EH (cell line): ENCODE measurements at places on chromosomes 2 and 18.

DNA sequence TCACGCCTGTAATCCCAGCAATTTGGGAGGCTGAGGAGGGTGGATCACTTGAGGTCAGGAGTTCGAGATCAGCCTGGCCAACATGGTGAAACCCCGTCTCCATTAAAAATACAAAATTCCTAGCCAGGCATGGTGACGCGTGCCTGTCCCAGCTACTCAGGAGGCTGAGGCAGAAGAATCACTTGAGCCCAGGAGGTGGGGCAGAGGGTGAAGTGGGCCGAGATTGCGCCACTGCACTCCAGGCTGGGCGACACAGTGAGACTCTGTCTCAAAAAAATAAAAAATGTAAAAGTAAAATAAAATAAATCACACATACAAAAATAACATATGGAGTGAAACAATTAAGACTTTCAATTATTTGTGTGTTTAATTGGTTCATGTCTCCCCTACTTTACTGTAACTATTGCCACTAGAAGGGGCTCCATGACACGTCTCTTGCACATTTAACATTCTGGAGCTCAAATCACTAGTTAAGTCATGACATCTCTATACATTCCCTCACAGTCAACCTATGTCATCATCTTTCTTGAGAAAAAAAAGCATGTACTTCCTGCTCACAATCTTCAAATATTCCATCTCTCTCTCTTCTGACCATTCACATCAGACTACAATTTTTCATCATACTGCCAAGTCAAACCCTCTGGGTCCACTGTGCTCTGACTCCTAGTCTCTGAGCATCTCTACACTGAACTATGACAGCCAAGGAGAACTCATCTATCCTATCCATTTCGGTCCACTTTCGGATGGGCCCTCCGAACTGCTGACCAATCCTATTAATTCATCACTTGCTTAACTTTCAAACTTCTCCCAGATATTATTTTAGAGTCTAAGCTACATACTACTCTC, 6.7 kb downstream of the GFPT1 start:
- peak; percentile 25 for DNase-seq

DNA sequence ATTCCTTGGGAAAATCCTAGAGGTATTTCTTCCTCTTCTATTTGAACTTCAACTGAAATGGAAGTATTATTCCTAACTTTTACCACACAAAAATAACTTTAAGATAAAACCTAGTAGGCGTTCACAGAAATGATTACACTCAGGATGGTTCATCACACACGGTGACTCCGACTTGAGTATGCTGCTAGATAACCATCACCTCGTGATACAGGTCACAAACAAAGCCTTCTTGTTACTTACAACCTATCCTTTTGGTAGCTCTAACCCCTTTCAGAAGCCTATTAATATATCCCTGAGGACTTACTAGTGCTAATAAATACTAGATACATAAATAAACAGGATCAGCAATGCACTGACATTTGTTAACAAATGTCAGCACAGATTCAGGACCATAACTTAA, 101.0 kb upstream of the DNER start:
- DNase-seq, result no peak

DNA sequence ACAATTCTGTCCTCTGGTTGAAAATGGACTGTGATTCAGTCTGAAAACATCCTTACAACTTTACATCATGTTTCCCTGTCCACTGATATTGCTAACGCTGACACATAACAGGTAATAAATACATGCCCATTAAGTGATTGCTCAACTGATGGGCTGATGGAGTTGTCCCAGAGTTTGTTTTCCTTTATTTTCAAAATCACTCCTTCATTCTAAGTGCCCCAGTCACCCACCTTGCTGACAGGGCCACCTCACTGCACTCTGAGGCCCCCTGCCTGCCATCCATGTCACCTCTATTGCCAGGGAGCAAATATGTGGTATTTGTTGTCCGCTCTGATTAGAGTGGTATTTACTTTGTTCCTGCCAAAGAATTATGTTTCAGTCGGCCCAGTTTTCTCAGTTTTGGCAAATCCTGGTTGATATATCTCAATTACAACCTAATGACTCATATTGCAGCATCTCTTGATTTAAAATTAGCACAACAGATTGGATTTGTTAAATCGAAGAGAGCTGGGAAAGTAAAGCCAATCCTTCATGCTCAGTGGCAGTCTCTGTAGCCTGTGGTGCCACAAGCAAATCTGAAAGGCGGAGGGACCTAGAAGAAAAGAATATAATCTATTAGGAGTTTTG, 105.1 kb downstream of the RDH14 start:
- DNase-seq, result peak; percentile 86

DNA sequence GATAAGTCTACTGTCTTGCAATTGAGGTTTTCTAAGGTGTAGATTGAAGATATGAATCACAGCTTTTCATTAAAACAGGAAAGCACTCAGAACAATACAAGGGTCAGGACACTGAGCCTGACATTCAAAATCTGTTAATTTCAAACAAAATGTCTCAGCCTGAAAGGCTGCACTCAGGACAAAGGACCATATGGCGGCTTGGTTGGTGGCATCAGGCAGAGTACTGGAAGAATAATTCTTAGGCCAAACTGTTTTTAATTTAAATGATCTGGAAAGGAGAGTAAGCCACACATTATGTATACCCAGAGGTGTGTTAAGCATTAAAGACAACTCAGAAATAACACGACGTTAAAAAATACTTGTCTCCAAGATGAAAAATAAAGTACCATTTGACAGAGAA, 85.9 kb downstream of the SKA1 start:
- DNase-seq, result no peak

GRCh38 chr2:127079358-127079920, 27.5 kb downstream of the BIN1 start:
- DNase-seq, result no peak

DNA sequence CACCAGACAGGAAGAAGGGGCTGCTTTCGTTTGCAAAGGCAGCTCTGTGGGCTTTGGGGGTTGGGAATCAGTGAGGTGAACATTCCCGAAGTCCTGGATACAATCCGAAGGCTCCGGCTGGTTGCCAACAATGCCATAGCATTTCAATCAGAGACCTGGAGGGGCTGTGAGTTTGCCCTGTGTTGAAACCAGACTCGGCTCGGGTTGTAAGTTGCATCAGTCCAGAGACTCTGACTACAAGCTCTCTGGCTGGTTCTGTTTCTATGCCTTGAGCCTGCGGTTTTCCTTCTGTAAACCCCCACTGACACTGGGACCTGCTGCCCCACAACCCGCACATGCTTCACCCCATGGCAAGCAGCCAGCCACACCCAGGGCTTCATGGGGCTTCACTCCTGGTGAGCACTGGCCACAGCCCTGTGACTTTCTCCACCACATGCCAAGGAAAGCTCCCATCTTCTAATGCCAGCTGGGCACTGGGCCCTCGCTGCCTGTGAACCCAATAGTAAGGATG, 85.7 kb upstream of the ODC1 start:
- DNase-seq, result no peak

DNA sequence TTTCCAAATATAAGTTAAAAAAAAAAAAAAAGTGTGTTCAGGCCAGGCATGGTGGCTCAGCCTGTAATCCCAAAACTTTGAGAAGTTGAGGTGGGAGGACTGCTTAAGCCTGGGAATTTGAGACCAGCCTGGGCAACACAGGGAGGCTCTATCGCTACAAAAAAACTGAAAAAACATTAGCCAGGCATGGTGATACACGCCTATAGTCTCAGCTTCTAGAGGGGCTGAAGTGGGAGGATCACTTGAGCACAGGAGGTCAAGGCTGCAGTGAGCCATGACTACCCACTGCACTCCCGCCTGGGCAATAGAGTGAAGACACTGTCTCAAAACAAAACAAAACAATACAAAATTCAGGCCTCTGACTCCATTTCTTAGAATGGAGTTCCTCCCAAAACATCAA, 9.2 kb downstream of the USP37 start:
- DNase-seq, result no peak
